HCEC 1CT (cell line): ENCODE measurements at places on chromosomes 1 and 21.

- peak; percentile 87 for DNase-seq
Measured at GRCh38 chr1:212721388-212722247, 22.0 kb upstream of the BATF3 start.

DNA sequence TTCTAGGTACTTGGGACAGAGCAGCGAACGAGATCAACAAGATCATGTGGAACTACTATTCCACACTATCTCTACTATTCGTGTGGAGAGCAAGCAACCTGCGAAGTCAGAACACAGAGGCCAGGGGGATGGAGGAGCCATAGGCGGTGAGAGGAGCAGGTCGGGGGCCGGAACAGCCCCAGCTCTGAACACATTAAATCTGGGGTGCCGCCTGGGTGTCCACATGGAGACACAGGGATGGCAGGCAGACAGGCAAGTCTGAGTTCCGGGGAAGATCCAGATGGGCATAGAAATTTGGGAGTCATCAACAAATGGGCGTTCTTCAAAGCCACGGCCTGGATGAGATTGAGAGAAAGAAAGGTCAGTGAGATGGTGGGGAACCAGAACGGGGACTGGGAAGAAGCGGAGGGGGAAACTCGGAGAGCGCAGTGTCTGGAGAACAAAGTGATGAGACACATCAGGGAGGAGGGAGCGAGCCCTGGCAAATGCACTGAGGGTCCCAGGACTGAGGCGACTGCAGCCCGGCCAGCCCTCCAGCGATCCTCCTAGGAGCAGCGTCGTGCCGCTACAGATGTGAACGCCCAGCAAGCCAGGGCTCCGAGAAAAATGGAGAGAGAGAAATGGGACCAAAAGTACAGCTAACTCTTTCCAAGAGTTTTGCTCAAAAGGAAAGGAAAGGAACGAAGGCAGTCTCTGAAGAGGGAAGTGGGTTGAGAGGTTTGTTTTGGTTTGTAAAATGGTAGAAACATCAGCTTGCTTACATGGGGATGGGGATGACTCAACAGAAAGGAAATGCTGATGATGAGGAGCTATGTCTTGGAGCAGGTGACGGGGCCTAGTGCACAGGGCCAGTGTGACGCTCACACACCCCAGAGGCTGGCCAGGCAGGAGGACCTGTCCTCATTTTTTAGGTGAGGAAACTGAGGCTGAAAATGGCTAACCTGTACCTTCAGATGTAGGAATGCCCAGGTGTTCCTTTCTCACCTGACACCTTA is 84.5 kb downstream of the GLIS1 start:
- peak; percentile 78 for DNase-seq

- peak; percentile 57 for DNase-seq
Measured at GRCh38 chr1:224082146-224082545, 31.8 kb upstream of the FBXO28 start.

DNA sequence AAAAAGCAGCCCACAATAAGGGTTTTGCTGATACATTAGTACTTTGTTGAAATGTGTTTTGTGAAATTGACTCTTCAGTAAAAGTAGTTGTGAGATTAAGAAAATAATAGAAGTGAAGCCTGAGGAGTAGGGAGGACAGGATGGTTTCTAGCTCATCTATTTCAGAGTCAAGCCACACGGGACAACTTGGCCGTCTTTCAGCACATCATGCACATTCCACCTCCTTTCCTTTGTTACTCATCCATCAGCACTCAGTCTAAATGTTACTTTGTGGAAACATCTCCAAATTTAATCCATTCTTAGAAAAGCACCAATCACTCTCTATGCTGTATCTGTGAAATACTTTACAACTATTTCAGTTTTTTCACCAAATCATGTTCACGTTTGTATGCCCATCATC is 223.3 kb downstream of the FGGY start:
- DNase-seq: peak; percentile 14

GRCh38 chr1:36268981-36269380 is 37.2 kb upstream of the SH3D21 start:
- no peak for DNase-seq

DNA sequence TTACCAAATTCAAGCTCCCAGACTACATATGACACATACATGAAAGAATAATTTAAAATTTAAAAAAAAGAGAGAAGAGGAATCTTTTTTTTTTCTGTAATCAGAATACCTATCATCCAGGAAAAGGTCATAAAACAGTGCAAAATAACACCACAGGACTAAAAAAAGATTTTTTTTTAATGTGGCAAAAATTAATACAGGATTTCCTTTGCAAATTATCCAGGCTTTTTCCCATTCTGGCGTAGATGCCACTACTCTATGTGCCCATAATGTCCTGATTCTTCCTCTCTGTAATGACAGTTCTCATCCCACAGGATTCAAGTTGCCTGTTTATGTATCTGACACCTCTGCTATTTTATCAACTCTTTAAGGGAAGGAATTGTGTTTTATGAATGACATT is 429.6 kb downstream of the SMYD3 start:
- DNase-seq: no peak

DNA sequence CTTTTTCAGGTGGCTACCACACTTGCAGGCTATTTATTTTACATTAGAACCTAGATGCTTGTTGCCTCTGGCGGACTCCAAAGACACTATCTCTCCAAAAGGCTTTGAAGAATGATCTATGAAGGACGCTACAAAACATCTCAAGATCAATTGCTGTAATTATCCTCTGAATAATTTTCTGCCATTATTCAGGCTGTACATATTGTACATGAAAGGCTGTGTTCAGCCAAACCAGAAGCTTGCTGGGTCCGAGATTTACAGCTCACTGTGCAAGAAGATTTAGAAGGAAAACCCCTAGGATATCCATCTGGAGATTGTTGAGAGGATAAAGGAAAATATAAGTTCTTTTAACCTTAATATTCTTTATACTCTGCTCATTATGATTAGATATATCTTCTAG is 523.6 kb upstream of the PLXNA2 start:
- no peak for DNase-seq

DNA sequence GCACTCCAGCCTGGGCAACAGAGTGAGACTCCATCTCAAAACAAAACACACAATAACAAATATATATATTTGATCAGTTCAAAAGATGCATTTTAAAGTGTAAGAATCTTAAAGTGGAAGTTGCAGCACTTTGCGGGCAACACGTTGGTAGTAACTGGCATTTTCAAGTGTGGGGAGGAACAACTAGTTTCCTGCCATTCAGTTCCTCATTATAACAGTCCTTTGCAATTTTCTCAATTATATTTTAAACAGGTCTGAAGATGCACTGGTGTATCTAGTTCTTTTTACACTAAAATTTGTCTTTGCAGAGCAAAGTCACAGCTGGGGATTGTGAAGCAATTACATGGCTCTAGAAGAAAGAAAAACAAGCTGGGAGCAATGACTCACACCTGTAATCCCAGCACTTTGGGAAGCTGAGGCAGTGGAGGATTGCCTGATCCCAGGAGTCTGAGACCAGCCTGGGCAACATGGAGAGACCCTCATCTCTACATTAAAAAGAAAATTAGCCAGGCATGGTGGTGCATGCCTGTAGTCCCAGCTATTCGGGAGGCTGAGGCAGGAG is 25.3 kb downstream of the RRAGC start:
- peak; percentile 18 for DNase-seq

- no peak for DNase-seq
Measured at GRCh38 chr1:26811057-26811456, 15.4 kb upstream of the ZDHHC18 start.

DNA sequence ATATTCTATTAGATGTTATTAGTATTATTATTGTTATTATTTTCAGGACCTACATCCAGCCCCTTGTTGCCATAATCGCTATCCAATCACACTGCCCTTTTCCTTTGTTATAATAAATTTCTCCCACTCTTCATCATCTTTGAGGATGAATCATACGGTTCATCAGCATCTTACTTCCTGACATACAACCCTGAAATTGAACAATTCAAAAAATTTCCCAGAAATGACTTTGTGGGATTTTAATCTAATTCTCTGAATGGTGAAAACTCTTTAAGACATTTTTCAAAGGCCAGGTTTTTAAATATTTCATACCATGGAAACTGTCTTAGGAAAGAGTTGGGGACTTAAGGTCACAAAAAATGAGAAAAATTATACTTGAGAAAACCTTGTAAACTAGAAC is 353.5 kb downstream of the ST6GALNAC3 start:
- no peak for DNase-seq

DNA sequence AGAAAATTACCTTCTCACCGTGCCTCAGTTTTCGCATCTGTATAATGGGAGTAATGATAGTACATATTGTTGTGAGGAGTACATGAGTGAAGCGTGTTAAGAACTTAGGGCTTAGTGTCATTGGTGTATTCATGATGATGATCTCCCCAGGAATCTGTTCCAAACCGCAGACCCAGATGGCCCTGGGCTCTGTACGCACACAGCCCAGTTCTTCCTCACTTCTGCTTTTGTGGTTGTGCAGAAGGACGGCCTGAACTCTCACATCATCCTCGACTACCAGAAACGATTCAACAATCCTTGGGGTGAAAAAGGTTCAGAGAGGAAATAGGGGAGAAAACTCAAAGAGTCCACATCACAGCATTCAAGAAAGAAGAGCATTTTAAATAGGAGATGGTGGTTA is 323.0 kb downstream of the CAMTA1 start:
- DNase-seq: peak; percentile 22

- DNase-seq: peak; percentile 33
Measured at GRCh38 chr1:92989253-92989652, 28.0 kb upstream of the DIPK1A start.

- DNase-seq: no peak
Measured at GRCh38 chr1:70666381-70667140, 255.5 kb downstream of the CTH start.

DNA sequence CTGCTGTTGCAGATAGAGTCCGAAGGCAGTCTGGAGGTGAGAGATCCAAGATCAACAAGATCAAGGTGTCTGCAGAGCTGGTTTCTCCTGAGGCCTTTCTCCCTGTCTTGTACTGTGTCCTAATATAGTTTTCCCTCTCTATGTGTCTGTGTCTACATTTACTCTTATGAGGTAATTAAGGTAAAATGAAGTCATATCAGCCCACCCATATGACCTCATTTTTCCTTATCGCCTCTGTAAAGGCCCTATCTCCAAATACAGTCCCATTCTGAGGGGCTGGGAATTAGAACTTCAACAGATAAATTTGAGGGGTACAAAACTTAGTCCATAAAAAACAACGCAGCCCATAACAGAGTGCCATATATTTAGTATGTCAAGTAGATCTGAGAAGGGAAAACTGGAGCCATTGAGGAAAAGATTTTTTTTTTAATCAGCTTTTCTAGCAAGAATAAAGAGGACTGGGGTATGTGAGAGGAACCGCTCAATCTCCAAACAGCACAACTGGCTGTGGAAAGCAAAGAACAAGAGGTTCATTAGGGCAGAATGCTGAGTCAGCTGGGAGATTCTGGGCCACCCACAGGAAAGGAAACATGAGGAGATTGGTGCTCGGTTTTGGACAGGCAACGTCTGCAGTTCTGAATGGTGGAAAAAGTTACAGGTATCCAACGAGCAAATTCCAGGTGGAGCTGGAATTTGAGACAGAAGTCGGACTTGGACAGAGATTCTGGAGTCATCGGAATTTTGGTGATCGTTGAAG is 65.7 kb downstream of the MAP3K21 start:
- DNase-seq: no peak

DNA sequence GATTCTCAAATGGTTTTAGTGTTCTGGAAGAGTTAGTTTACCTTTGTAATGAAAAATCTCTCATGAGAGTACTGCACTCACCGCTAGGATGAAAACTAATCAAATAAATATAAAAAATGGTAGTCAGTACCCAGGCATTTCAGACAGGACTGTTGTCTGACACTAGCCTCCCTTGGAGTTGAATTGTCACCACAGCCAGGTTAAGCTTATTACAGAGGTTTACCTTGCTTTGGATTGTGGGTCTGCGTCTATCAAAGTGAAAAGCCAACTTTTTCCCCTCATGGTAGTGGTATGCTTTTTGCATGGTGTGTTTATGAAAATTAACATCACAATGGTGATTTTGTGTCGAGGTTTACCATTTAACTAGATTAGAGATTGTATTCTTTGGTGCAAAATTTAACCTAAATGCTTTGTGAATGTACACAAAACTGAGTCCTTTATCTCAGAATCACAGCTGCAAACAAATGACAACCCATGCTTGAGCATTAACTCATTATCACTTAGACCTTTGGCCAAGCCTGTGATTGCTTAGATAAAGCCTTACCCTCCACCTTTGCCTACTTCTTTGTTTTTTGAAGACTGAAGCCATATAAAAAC is 20.1 kb downstream of the RAP1A start:
- no peak for DNase-seq

- no peak for DNase-seq
Measured at GRCh38 chr1:40391688-40392145, 18.2 kb downstream of the SMAP2 start.

GRCh38 chr1:19055701-19056100 is 99.2 kb upstream of the IFFO2 start:
- DNase-seq: no peak

- peak; percentile 35 for DNase-seq
Measured at GRCh38 chr1:212618466-212619210, 10.1 kb downstream of the ATF3 start.

GRCh38 chr1:241240069-241240468 is 116.9 kb downstream of the RGS7 start:
- no peak for DNase-seq

DNA sequence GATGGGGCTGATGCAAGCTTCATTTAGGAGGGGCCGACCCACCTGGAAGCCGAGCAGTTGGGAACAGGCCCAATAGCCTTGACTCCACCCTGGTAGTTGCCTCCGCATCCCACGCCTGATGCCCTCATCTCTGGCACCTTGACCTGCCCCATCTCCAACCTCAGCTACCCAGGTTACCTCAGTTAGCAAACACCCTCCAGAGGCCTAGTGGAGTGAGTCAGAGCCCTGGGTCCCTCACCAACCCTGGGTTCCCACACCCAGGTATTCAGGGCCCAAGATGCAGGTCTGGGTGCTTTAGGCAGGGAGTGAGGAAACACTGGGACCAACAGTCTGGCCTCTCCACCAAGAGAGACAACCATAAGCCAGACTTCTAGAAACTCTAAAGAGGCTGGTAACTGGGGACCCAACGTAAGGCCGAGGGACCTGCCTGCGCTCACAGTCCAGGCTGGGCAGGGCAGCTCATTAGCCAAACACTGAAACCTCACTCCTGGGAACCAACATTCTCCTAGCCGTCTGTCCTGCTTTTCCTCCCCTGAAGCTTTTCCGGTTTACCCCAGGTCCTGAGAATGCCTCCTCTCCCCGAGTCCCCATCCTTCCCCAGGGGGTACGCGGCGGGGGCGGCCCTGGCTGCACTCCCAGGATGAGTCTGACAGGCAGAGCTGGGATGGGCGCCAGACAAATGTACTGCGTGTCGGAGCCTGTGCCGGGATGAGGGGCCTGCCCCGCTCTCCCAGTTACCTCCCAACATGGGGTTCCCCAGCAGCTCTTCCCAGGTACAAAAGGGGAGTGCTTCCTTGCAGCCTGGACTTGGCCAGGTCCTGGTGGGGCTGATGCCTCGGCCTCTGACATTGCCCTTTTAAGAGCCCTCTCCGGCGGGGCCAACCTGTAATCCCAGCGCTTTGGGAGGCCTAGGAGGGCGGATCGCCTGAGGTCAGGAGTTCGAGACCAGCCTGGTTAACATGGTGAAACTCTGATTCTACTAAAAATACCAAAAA is 8.9 kb upstream of the CELSR2 start:
- DNase-seq: peak; percentile 29
